Left ventricle myocardium superior (tissue), 1 donor: ENCODE measurements at places on chromosomes 16 and 17. TPM values are rescaled to one million over a fixed set of nuclear protein-coding genes. Genes with fewer than 3 reads are reported as not detected.

- DNase-seq = no peak
Observed at GRCh38 chr16:87368029-87368770, 15.4 kb downstream of the FBXO31 start.

The SPN gene
- total RNA-seq = 0.87 TPM

The PCTP gene
- 22.2 TPM for total RNA-seq

GRCh38 chr17:68495081-68495480 is 17.1 kb upstream of the PRKAR1A start:
- no peak for DNase-seq

The NPIPB6 gene
- 0.40 TPM for total RNA-seq

DNA sequence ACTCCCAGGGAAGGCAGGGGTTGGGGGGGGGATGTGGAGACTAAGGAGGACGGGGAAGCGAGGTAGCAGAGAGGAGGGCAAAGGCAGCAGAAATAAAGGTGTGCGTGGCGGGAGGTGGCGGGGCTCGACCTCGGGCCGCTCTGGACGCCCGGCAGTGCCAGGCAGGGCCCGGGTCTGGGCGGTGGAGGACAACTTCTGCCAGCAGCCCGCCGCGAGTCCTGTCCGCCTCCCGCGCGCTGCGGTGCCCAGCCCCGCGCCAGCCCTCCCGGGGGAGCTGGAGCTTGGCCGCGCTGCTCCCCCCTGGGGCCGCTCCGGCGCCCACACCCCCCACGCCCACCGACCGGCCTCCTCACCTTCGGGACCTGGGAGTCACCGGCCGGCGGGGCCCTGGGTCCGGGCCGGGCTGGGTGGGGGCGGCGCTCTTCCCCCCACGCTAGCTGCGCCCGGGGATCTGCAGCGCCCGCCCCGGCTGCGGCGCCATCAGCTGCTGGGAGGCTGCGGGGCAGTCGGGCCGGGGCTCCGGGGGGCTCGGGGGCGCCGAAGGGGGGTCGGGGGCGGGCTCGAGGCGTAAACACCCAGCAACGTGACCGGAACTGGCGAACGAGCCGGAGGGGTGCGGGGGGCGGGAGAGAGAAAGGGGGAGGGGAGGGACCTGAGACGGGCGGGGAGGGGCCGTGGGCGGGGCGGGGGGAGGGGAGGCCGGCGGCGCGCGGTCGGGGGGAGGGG is at the start of gene CCDC92B:
Gene CCDC92B (minus strand): TSS at position 595 of the 726 bp plus-strand sequence. CDS start 14,507 bp downstream, outside the sequence.
- DNase-seq = no peak

GRCh38 chr17:71084219-71084618 is 914.9 kb downstream of the KCNJ2 start:
- DNase-seq = no peak
